ENCODE measurements at places on chromosomes 13 and 19.

- no peak for DNase-seq
Observed at GRCh38 chr19:54030895-54031586, 32.7 kb downstream of the VSTM1 start.

DNA sequence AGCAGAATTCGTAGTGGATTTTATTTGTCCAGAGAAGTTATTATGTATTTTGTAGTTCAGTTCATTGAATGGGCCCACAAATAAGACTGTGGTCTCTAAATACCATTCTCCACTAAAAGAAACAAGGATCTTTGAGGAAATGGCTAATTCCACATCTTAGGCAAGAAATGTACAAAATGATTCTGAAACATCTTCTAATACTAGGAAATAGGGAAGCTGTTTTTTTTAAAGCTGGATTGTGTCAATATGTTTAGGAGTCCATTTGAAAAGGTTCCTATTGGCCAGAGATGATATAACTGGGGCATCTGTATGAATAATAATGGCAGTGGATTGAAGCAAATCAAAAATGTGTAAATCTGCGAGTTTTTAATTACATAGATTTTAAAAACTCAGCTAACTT lies 88.5 kb upstream of the SIAH3 start:
- no peak for DNase-seq

- no peak for DNase-seq
Observed at GRCh38 chr19:1725100-1726064, 27.9 kb upstream of the ONECUT3 start.

DNA sequence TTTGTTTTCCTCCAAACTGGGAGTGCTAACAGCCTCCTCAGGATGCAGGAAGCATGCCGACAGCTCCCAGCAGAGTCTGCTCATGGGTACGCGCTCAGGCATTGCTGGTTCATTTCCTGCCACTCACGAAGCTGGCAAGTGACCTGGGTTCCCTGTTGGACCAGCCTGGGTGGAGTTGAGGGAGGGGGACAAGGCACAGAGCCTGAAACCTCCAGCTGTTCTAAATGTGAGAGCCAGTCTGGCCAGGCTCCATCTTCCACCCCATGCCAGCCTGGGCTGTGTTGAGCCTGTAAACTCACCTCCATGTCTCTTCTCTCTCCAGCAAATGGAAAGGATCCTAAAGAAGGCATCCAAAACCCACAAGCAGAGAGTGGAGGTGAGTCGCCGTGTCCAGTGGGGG lies 5.0 kb downstream of the FAM32A start:
- DNase-seq, result no peak

DNA sequence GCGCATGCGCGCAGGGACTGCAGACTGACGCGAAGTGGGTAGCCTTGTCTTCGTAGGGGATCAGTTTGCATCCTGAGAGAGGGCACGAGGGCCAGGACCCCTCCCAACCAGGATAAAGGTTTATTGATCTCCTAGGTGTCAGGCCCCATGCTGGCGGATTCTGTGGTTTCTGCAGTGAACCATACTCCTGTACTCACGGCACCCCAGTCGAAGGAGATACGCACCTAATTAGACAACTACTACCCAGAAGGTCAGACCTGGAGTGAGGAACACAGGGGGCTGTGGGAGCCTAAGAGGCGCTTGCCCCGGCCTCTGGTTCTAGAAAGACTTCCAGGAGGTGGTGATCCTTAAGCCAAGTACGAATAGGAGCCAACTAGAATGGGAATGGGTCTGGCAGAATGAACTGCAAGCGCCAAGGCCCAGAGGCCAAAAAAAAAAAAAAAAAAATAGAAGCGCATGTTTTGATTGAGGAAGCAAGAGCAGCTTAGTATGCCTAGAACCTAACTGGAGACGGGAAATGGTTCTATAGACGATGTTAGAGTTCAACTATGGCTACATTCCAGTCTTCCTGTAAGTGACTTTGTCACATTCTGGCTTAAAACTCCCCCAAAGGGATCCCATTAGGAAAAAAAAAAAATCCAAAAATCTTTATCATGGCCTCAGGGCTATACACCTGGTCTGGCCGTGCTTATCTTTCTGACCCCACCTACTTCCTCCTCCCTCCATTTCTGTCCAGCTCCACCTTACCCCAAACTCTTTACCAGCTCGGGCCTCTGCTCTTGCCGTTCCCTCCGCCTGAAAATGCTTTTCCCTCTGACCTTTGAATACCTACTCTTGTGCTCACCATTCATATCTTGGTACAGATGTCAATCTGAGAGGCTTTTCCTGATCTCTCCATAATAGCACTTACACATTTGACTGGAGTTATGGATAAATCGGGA lies 902 bp upstream of the ZNF428 start:
- no peak for DNase-seq

DNA sequence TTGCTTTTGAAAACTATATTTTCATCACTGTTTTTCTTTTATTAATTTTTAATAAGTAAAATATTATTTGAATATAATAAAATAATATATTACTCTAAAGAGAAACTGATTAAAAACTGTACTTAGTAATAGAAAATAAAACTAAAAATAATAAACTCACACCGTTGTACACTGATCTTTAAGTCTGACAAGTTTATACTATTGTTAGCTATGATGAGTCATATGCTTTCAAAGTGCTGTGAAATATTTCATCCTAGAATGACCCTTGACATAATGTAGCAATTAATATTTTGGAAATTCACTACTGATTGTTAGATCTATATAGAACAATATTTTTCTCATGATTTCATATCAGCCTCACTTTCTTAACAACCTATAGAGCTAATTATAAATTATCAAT lies 1040.6 kb upstream of the SPRY2 start:
- no peak for DNase-seq

- DNase-seq, result no peak
Observed at GRCh38 chr13:48220592-48220980, 12.4 kb upstream of the ITM2B start.

DNA sequence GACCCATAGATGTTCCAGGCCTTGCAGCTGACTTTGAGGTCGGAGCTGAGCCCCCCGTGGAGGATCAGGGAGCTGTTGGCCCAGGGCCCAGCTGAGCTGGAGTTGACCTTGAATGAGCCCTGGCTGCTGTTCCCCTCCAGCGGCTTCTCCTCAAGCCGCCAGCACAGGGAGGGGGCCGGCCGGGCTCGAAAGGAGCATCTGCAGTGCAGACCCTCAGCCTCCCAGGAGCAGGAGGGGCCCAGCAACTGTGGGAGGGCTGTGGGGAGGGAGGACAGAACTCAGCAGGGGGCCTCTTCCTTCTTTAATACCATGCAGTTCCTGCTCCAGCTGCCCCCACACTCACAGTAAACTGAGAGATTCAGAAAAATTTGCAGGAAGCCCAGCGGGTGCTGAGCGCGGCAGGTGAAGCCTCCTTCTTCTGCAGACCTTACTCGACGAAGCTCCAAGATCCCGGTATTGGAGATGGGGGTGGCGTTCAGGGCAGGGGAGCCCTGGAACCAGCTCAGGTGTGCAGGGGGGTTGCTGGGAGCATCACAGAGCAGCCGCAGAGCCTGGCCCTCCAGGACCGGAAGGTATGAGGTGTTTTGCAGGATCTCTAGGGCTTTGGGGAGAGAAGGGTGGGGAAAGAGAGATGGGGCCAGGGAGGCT lies 2.6 kb downstream of the SIGLEC5 start:
- DNase-seq, result no peak

DNA sequence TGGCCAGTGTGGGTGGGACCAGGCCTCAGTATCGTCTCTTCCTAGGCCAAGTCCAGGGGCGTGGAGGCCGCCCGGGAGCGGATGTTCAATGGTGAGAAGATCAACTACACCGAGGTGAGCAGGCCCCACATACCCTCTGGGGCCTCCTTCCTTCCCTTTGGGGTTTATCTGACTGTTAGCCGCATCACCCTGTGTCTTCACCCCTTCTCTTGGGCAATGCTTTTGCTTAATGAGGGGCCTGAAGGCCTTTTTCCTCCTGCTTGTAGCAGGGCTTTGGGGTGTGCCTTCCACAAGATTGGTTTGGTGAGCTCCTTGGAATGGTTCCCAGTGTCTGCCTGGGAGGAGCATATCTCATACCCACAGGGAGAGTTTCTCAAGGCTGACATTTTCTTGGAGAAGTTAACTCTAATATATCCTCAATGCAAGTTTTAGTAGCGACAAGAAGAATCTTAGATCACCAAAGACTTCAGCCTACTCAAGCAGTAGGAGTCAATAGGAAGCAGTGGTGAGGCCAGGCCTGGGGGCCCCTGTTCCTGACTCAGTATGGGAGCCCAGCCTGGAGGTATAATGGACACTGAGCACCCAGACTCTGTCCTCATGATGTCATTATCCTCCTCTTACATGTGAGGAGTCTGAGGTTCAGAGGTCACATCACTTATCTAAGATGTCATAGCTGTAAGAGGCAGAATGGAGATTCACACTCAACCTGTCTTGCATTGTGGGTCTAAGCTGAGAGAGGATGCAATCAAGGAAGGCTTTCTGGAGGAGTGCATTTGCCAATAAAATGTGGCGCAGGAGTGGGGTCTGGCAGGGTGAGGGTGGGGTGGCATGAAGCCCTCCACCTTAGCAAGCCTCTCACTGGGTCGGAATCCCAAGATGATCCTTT lies 2.0 kb downstream of the GPI start:
- DNase-seq, result no peak

GRCh38 chr13:48542581-48543341 lies 9.9 kb upstream of the RCBTB2 start:
- DNase-seq, result no peak

DNA sequence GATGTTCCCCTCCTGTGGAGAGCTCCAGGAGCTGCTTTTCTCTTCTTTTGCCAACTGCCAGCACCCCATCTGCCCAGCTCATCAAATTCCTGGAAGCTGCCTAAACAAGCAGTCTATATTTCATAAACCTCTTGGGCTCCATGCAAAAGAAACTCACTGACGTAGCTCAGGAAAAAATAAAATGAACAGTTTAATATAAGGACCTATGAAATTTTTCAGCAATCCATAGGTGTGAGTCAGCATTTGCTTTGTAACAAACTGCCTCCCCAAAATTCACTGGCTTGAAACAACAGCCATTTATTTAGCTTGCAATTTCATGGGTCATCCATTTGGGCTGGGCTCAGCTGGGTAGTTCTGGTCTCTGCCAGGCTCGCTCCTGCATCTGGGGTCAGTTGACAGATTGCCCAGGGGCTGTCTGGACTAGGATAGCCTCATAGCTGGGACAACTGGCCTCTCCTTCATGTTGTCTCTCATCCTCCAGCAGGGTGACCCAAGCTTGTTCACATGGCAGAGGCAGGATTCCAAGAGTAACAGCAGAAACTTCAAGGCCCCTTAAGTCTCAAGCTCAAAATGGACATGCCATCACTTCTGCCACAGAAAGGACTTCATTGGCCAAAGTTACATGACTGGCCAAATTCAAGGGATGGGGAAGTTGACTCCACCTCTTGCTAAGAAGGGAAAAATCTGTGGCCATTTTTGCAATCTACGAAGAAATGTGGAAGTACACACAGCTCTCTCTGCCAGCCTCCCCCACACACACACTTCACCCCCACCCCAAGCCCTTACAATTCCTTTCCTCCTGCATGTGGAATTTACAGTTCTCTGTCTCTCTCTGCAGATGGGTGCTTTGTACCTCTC lies 7.9 kb upstream of the PVR start:
- DNase-seq, result no peak

- no peak for DNase-seq
Observed at GRCh38 chr13:114318624-114319023, 4.3 kb downstream of the CHAMP1 start.

DNA sequence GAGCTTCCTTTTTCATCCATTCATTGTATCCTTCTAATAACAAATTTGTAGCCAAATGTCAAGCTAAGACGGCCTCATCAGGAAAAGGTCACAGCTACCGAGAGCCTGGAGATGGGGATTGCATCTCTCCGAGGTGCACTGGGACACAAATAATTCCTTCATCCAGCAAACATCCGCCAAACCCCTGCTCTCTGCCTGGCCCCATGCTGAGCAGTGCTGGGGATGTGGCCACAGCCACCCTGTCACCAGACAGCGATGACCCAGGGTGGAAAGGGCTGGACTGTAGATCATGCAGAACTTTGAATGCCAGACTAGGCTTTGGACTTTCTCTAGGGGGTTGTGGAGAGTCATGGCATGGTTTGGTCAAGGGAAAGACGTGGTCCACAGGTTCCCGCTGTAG lies 1.9 kb downstream of the TOMM40 start:
- no peak for DNase-seq

DNA sequence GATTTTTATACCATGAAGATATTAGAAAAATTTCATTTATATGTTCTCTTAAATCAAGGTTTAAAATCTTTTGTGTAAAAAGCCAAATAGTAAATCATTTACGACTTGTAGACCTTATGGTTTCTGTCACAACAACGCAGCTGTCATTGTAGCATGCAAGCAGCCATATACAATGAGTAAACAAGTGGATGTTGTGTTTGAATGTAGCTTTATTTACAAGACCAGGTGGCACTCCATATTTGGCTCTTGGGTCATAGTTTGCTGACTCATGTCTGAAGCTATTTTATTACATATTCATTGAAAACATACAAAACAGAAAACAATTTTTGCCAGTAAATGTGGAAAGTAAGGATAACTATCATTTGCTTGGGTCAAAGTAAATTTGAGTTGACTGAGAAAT lies 930.8 kb downstream of the SLITRK5 start:
- no peak for DNase-seq

DNA sequence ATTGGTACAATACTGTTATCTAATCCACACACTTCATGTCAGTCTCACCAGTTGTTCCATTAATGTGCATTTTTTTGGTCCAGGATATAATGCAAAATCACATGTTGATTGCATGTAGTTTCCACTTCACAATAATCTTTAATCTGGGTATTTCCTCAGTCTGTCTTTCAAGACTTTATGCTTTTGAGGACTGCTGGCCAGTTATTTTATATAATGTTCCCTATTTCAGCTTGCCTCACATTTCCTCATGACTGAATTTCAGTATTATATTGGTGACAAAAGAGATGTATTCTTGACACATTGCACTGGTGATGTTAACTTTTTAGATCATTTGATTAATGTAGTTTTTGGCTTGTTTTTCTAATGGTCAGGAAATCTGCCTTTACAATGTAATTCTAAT lies 368.3 kb downstream of the IRS2 start:
- DNase-seq, result no peak

DNA sequence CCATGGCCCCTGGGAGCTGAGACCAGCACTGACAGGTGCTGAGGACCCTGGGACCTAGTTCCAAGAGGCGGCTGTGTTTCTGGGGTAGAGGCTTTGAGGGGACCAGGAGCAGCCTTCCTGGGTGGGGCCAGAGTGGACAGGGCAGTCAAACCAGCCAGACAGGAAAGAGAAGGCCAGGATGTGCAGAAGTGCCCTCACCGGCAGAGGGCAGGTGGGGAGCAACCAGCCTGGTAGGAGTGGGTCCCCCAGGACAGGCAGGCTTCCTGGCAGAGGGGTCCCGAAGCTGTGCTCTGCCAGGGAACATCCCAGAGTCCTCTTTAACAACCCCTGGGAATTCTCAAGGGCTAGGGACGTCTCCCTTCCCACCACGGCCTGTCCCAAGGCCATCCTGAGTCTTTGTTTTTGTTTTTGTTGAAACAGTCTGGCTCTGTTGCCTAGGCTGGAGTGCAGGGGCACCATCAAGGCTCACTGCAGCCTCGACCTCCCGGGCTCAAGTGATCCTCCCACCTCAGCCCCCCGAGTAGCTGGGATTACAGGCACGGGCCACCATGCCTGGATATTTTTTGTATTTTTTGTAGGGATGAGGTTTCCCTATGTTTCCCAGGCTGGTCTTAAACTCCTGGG lies 3.0 kb upstream of the HIPK4 start:
- DNase-seq, result no peak

GRCh38 chr13:37791699-37792098 lies 77.9 kb downstream of the TRPC4 start:
- DNase-seq, result no peak

GRCh38 chr19:39834287-39834841 lies 402 bp upstream of the DYRK1B start:
- DNase-seq, result no peak

All from chondrocyte (in vitro differentiated cells).